ENCODE measurements at places on chromosomes 2 and 18.

DNA sequence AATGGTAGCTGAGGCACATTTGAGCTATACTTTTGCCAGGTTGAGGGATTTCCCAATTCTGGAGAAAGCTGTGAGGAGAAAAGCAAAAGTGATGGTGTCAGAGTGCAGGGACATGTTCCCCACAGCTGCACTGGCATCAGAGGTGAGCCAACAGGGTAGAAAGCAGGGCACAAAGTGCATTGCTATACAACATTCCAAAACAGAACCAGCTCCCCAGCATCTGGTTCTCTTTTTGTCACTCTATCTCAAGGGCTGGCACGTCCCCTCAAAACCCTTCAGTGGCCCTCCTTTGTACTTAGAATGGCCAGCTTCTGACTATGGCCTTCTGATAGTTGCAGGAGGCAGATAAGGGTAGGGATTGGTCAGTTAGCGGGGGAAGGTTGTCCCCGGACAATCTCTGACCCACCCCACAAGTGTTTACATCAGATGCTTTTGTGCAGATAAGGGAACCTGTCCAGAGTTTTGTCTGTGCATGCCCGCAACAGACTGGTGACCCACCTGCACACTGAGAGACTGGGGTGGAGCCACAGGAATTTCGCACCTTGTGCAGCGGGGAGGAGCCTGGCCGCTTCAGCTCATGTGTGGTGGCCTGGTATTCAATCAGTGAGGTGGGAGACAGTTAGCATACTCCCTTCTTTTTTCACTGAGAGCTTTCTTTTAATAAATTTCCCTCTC, 31.0 kb upstream of the TMEM17 start:
- DNase-seq = no peak

DNA sequence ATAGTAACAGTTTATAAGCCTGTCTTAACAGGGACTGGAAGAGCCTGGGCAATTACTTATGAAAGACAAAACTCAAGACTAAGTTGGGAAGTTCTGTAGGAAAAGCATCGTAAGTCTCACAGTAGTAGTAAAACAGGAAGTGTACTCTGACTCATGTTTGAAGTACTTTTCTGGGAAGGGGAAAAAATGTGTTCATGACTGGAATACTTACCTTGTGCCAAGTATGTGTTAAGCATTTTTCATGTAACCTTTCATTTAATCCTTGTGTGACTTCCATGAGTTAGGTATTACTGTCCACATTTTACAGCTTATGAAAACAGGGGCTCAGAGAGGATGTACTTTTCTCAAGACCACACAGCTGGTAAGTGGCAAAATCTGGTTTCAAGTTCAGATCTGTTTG, 13.7 kb upstream of the SKOR2 start:
- DNase-seq = no peak

GRCh38 chr2:42849311-42849710, 56.9 kb upstream of the HAAO start:
- DNase-seq = no peak

- no peak for DNase-seq
Observed at GRCh38 chr2:108573061-108573460, 38.8 kb downstream of the LIMS1 start.

GRCh38 chr2:226677080-226677479, 122.5 kb downstream of the IRS1 start:
- no peak for DNase-seq

- no peak for DNase-seq
Observed at GRCh38 chr2:145874466-145874865, 1354.5 kb upstream of the ZEB2 start.

DNA sequence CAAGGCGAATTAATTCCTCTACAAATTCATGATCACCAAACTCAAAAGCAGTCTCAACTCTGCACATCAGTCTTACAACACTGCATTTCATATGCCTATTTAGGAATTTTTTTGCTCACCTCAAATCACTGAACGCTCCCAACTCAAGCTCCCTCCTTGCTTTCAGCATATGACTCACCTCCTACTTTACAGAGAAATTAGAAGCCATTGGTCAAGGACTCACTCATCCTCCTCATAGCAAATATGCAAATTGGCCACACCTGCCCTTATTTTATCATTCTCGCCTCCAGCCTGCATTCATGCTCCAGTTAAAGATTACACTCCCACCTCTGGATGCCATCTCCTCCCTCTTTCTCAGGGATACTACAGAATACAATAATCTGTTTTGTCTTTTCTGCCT, 148.8 kb downstream of the MBD2 start:
- DNase-seq = no peak

DNA sequence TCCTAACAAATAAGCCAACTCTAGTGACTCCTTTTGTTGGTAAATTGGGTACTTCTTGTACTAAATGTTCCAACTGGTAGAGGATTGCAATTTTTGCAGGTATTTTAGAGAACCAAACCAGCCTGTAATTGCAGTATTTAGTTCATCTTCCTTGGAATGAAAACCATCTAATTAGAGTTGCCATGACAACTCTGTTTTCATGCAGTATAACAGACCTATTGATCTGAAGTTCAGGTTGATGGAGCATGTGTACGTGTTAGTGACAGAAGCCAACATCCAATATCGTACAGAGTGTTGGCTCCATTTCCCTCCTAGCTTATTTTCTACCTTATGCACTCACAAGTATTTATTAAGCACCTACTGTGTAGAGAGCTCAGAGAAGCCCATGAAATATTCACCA, 176.3 kb upstream of the FOSL2 start:
- no peak for DNase-seq

- no peak for DNase-seq
Observed at GRCh38 chr2:119179991-119180390, 21.4 kb upstream of the C1QL2 start.

DNA sequence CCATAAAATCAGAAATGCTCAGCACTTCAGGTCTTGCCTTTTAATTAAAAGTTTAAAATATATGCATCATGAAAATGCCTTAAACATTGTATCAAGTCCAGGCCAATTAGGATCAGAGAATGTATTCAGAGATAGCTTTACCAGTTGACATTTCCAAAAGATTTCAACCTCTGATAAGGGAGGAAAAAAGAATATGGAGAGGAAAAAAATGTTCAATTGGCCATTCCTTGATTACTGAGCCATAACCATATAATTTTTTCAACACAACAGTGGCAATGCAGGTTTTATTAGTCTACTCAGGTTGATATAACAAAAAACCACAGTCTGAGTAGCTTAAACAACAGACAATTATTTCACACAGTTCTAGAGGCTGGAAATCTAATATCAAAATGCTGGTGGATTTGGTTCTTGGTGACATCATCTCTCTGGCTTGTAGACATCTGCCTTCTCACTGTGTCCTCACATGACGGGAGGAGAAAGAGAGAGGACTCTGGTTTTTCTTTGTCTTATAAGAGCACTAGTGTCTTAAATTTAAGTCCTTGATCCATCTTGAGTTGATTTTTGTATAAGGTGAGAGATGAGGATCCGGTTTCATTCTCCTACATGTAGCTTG, 111.9 kb downstream of the IRS1 start:
- DNase-seq = no peak

DNA sequence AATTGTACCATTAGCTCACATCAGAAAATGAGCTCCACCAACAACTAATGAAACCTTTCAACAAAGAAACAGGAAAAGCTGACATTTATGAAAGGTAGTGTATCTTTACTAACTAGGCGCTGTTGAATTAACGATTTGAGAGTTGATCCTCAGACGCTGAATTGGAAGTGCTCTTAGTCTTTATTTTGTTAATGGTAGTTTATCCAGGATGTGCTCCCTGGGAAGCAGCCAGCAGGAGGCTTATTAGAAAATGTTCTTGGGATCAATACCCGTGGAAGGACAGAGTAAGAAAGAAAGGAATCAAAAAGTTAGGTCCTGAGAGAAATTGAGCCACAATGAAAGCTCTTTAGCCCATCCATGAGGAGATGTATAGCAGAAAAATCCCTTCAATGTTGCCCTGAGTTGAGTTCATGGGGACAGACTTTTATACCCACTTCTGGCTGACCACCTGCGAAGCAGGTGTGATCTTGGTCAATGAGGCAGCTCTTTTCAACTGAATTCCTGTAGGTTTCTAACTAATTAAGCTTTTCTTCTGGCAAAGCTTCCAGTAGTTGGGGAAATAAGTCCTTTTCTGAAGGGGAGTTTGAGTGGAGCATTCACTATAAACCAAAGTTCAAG, 492.6 kb upstream of the REG3G start:
- no peak for DNase-seq

GRCh38 chr2:24961903-24962302, 9.9 kb downstream of the DNAJC27 start:
- DNase-seq = no peak

- no peak for DNase-seq
Observed at GRCh38 chr18:58064406-58064998, 20.5 kb downstream of the NEDD4L start.

DNA sequence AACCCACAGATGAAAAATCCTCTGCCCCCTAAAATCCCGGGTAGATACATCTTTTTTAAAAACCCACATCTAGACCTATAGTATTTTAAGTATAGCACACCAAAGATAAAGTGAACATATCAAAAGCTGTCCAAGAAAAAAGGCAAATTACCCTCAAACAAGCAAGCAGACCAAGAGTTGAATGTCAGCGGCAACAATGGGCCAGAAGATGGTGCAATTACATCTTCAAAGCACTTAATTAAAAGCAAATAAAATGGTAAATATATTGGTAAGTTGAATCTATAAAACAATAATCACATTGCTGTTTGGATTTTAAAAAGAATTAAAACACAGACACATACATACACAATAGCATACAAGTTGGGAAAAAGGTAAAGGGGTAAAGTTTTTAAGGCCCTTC, 98.5 kb downstream of the MYOM1 start:
- DNase-seq = no peak

GRCh38 chr18:78926243-78926615, 53.4 kb upstream of the SALL3 start:
- DNase-seq = no peak

GRCh38 chr2:160220545-160221009, 20.5 kb upstream of the ITGB6 start:
- DNase-seq = no peak

DNA sequence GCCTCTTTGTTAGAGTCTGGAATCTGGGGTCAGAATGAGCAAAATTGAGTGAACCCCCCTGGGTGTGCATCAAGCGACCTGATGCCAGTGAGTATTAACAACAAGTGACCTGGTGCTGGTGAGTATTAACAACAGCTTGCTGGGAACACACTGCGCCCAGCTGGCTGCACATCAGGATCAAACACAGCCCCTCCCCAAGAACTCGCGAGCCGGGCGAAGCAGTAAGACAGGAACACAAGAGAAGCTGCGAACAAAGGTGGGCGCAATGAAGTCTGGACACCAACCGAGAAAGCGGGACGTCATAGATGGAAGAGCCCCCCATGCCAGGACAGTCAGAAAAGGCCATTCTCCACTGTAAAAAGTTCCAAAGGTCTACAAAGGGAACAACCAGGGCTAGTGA, 34.3 kb downstream of the CRACDL start:
- DNase-seq = no peak

GRCh38 chr18:6751222-6751621, 21.7 kb downstream of the ARHGAP28 start:
- DNase-seq = no peak

- no peak for DNase-seq
Observed at GRCh38 chr2:3041841-3042600, 335.6 kb downstream of the EIPR1 start.

DNA sequence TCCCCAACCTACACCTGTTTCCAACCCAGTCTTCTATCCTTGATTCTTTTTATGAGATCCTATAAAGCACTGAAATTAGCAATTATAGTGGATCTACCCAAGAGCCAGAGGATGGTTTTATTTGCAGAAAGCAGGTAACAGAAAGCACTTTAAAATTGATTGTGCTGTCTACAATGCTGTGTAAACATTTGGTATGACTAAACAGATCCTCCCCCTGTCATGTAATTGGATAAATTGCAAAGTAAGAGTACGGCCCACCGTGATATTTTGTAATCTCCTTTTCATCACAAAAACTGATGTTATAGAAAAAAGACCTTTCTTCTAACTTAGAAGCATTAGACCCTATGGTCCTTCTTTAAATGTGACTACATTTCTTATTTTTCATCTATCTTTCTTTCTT, 11.3 kb upstream of the PPP3R1 start:
- DNase-seq = no peak

DNA sequence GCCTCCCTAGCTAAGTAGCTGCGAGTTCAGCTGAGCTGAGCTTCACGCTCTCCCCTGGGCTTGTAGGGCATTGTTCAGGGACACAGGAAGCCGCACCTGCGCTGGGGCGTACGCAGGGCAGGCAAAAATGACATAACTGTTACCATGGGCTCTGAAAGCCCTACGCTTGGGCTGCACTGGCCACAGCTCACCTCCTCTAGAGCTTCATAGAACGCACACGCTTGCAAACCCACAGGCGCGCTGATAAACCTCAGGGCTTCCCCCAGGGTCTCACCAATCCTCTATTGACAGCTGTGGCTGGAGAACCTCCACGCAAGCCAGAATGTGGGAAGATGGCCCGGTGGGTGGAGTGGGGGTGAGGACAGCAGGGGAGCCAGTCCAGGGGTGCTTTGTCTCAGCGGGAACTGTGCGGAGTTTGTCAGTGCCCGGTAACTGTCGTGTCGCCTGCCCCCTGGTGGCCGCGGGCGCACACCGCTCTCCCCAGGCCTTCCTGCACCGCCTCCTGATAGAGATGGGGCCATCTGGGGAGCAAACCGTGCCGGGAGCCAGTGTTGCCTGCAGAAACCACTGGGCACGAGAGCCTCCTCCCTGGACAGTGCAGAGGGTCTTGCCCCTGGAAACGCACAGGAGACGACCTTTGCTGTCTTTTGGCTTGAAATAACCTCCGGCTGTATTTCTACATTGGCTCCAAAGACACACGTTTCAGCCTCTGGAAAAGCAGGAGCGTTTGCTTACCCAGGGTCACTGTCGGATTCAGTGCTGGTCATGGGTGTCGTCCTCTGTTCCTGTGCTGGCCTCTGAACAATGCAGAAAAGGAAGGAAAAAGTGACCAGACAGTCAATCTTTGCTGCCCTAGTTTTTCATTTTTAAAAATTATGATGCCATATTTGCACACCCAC, 17.0 kb upstream of the CIDEA start:
- DNase-seq = no peak

DNA sequence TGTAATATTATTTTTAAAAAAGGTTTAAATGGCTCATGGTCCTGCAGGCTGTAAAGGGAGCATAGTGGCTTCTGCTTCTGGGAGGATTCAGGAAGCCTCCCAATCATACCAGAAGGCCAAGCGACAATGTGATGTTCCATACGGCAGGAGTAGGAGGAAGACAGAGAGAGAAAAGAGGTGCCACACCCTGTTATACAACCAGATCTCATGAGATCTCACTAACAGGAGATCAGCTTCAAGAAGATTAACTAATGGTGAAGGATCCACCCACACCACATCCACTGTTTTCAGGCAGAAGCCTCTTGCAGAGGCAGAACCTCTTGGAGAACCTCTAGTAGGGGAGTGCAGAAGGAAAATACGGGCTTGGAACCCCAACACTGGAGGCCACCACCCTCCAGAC, 103.9 kb upstream of the TEKT4 start:
- no peak for DNase-seq

DNA sequence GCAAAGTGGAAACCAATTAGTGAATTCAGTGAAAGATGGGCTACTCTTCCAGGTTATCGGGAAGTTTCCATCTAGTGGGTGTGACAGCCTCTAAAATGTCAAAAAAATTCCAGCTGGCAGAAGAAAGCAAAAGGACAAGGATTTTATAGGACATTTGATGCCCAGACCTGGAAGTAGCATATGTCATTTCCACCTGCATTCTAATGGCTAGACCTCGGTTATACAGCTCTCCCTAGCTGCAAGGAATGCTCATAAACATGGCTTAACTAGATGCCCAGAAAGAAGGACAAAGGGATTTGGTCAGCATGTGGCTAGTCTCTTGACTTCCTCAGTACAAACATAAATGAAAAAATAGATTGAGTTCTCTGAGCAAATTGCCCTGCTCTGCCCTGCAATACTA, 215.4 kb downstream of the NYAP2 start:
- DNase-seq = no peak

All from iPS DF 19.7 (cell line).